ENCODE measurements at places on chromosomes 5 and 9. TPM values are rescaled to one million over a fixed set of nuclear protein-coding genes. Genes with fewer than 3 reads are reported as not detected.
A peak's percentile ranks its signal among the peaks of the same experiment; 100 is the strongest.

DNA sequence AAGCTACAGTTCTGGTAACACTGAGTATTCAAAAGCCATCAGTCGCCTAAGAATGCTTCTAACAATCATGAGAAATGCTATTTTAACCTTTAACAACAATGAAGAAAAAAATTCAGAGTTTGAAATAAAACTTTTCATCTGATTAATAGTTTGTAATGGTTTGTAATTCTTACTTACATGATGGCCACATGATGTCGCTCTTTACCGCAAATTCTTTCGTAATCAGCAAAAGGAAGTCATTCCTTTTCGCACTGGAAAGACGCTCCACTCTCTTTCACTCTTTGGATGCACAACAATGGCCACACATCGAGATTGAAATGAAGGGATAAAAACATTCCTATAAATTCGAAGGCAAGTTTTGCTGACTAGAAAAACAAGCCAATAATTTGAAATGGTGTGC, at the start of gene PCDHA7:
Gene PCDHA7 (plus strand): TSS at position 277 of the 400 bp plus-strand sequence. CDS start 115 bp downstream, at position 392.
- DNase-seq: no peak

Gene GRIN1
- polyA plus RNA-seq: 0.04 TPM

DNA sequence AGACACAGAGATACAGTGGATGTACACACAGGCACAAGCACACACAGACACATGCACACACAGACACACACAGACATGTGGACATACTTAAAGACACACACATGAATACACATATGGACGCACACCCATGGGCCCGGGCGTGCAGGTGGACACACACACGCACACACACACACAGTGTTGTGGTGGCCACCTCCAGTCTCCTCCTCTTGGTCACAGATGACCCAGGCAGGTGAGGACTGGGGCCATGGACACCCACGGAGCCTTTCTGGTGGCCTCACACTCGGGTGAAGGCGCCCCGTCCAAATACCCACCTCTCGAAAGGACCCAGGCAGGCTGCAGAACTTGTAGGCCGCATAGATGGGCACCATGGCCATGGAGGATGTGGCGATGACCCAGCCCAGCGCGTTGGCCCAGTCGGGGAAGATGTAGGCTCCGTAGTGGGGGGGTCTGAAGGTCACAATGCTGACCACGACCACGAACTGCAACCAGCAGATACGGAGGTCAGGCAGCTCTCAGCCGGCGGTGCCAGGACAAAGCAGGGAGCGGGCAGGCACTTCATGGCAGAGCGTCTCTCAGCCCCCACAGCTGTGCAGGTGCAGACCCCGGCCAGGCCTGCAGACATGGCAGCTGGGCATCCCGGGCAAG, 42.5 kb downstream of the SLC6A3 start:
- no peak for DNase-seq

GRCh38 chr5:151691706-151692105, 5.0 kb upstream of the SPARC start:
- no peak for DNase-seq

DNA sequence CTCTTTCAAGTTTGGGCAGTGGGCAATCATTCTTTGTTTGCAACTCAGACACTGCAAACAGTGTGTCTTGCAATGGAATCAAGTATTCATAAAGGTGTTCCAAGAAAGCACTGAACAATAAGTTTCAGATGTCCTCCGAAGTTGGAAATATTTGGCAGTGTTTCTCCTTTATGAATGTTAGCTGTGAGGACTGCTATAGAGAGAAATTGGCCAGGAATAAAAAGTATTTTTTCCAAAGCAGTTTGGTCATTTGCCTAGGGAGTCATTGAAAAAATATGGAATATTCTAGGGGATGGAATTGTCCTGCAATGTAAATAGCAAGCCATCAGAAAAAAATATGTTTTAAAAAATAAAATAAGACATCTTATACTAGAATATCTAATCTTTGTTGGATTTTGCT, 688.6 kb upstream of the SEMA6A start:
- DNase-seq: no peak

DNA sequence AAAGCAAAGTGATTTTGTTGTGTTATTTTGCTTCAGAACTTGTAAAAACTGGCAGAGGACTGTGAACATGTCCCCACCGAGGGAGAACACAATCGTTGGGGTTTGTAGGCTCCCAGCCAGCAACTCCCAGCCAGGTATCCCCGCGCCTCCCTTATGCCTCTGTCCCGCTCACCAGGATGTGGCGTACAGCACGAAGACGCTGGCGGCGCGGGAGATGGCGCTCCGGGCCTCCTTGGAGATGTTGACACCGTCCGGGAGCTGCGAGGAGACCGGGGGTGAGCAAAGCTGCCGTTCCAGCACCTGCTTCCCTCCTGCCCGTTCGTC, 630 bp downstream of the POLE3 start:
- no peak for DNase-seq

Gene LECT2
- not detected for polyA plus RNA-seq

DNA sequence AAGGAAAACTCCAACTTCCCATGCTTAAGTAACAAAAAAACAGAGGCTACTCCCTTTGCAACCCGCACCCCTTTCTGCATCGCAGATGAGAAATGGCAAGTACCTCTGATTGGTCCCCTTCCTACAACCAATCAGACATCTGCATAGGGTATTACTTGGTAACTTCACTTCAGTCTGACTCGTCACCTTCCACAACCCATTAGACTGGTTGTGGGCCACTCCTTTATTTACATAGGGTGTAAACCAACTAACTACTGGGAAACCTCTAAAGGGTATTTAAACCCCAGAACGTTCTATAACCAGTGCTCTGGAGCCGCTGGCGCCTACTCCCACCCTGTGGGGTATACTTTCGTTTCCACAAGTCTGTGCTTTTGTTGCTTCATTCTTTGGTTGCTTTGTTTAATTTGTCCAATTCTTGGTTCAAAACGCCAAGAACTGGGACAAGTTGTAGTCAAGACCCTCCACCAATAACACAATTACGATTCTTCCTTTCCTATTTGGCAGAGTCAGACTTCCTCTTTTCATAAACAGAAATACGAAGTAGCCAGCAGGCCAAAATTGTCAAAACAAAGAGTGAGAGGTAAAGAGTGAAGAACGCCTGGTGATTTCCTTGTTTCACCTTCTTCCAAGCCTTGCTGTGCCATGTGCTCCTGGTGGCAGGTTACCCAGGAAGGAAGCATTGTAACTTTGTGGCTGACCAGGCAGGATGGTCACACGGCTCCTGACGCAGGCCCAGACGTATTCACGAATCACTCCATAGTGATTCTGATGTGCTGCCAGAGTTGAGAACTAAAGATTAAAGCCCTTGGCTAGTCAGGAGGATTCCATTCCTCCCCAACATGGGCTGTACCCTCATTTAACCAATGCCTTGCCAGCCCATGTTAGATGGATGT, 477.4 kb downstream of the ARHGEF28 start:
- DNase-seq: no peak

DNA sequence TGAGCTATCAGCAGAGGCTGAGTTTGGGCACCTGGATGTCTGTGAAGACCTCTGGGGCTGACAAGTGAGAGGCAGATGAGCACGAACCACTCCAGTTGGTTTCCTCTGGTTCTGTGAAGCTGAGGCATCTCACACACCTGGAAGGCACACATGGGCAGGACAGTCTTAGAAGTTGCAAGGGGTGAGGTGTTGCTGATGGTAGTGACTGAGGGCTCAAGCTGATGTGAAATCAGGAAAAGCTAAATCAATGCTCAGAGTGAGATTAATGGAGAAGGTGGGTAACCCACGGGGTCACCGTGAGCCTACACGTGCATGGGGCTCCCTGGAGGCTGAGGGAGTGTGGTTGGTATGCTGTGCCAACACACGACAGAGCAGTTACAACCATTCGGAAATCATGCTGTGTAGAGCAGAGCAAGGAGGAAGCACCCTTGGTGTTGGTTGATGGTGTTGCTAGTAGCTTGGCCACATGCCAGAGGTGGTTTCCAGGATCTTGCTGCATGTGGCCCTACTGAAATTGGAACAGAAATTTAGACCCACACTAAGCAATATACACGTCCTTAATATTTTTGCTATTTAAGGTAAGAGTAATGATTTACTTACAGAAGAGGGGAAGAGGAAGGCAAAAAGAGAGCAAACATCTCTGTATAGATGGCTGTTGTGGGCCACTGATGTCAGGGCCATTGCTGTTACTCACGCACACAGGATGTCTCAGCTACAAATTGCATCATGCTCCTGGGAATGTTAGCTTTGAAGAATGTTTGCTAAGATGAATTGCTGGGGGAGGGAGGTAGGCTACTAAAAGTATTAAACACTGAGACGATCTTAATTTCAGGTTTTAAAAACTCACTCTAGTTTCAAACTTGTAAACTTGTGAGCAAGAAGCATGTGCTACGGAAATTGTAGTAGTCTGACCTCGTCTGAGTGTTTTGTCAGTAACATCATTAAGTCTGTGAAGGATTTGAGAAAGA, 170.5 kb downstream of the ARHGEF28 start:
- DNase-seq: peak; percentile 79

Measured in adrenal gland (tissue), 19 donors.